ENCODE measurements at places on chromosomes 1 and 21.

- no peak for DNase-seq
Measured at GRCh38 chr1:241063276-241063675, 293.7 kb downstream of the RGS7 start.

- DNase-seq, result peak; percentile 79
Measured at GRCh38 chr1:9494936-9495758, 44.1 kb upstream of the SLC25A33 start.

GRCh38 chr1:38818175-38818976, 41.2 kb downstream of the RRAGC start:
- peak; percentile 62 for DNase-seq

GRCh38 chr1:13517193-13517812, 3.5 kb upstream of the LRRC38 start:
- DNase-seq, result peak; percentile 44

- DNase-seq, result peak; percentile 85
Measured at GRCh38 chr1:178031856-178032320, 62.0 kb upstream of the RASAL2 start.

GRCh38 chr1:242691610-242691945, 167.1 kb upstream of the PLD5 start:
- no peak for DNase-seq

GRCh38 chr1:212596798-212597197, 11.8 kb upstream of the ATF3 start:
- DNase-seq, result no peak
